ENCODE measurements at places on chromosomes 12 and 14. TPM values are rescaled to one million over a fixed set of nuclear protein-coding genes. Genes with fewer than 3 reads are reported as not detected.

RESF1 gene
- total RNA-seq = 31.5 TPM

- H3K36me3 ChIP-seq = no peaks in the 10 kb centered on the region
- H3K4me1 ChIP-seq = no peaks in the 10 kb centered on the region
- no peak overlapping the region for H3K4me3 ChIP-seq
- H3K27ac ChIP-seq = no peak overlapping the region
- DNase-seq = no peak
- no peaks in the 10 kb centered on the region for H3K27me3 ChIP-seq
Measured at GRCh38 chr12:116524964-116525379, 34.2 kb upstream of the MAP1LC3B2 start.

- no peak overlapping the region for H3K27ac ChIP-seq
- H3K36me3 ChIP-seq = no peaks in the 10 kb centered on the region
- H3K4me3 ChIP-seq = no peak overlapping the region
- H3K27me3 ChIP-seq = peaks cover 3% of the 10 kb centered on the region
- DNase-seq = no peak
Measured at GRCh38 chr14:105536051-105536450, 9.7 kb downstream of the TMEM121 start.

ACVRL1 gene
- total RNA-seq = 48.1 TPM

DNA sequence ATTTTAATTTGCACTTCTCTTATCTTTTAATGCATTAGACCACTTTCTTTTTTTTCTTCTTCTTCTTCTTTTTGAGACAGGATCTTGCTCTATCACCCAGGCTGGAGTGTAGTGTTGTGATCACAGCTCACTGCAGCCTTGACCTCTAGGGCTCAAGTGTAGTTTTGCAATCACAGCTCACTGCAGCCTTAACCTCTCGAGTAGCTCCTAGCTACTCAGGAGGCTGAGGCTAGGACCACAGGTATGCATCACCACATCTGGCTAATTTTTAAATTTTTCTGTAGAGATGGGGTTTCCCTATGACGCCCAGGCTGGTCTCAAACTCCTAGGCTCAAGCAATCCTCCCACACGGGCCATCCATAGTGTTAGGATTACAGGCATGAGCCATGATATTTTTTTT lies 12.7 kb downstream of the TMED8 start:
- DNase-seq = no peak
- no peaks in the 10 kb centered on the region for H3K4me1 ChIP-seq
- H3K36me3 ChIP-seq = no peaks in the 10 kb centered on the region
- H3K27ac ChIP-seq = no peak overlapping the region
- H3K4me3 ChIP-seq = no peak overlapping the region

TMPRSS12 gene
- total RNA-seq = not detected

RND1 gene
- total RNA-seq = not detected

- H3K27ac ChIP-seq = no peak overlapping the region
- no peaks in the 10 kb centered on the region for H3K4me1 ChIP-seq
- H3K27me3 ChIP-seq = no peaks in the 10 kb centered on the region
- H3K36me3 ChIP-seq = no peaks in the 10 kb centered on the region
- H3K4me3 ChIP-seq = no peak overlapping the region
- no peak for DNase-seq
Measured at GRCh38 chr12:64894827-64895475, 70.5 kb downstream of the TBC1D30 start.

GRCh38 chr12:116284396-116284795 lies 6.9 kb upstream of the MED13L start:
- no peak overlapping the region for H3K4me3 ChIP-seq
- no peaks in the 10 kb centered on the region for H3K4me1 ChIP-seq
- no peaks in the 10 kb centered on the region for H3K36me3 ChIP-seq
- DNase-seq = no peak
- no peak overlapping the region for H3K27ac ChIP-seq
- no peaks in the 10 kb centered on the region for H3K27me3 ChIP-seq

- no peaks in the 10 kb centered on the region for H3K36me3 ChIP-seq
- no peak overlapping the region for H3K27ac ChIP-seq
- H3K4me3 ChIP-seq = no peak overlapping the region
- no peaks in the 10 kb centered on the region for H3K4me1 ChIP-seq
- no peak for DNase-seq
Measured at GRCh38 chr14:27253966-27254365, 656.1 kb upstream of the NOVA1 start.
